ENCODE measurements at places on chromosomes 13 and 19. TPM values are rescaled to one million over a fixed set of nuclear protein-coding genes. Genes with fewer than 3 reads are reported as not detected.

The GGN gene
- total RNA-seq = 0.74 TPM

DNA sequence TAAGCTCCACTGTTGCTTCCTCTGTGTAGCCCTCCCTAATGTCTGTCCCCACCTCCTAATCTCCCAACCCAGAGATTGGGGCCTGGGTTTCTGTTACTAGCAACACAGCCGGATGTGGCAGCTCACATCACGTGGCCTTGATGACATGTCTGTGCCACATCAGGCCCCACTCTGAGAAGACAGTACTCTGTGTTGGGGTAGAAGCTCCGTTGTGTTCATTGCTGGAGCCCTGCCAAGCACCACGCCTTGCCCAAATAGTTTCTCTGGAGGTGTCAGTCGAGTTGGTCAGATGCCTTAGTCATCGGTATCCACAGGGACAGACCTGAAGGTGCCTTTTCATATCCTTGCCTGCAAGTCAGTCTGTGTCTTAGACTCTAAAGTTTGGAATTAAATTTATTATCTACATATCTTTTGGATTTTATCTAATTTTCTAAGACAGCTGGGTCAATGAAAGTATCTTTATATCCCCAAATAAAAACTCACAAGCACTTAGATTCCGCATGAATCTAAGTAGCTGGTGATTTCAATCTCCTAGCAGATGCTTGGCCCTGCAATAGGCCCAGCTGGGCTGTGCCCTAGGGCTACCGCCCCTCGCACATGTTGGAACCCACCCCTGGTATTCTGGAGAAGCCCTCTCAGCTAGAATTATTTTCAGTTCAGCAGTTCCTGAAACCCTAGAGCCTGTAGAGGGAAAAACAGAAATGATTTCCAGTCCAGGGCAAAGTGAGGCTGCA, 204.0 kb upstream of the TSHZ3 start:
- no peak for DNase-seq

DNA sequence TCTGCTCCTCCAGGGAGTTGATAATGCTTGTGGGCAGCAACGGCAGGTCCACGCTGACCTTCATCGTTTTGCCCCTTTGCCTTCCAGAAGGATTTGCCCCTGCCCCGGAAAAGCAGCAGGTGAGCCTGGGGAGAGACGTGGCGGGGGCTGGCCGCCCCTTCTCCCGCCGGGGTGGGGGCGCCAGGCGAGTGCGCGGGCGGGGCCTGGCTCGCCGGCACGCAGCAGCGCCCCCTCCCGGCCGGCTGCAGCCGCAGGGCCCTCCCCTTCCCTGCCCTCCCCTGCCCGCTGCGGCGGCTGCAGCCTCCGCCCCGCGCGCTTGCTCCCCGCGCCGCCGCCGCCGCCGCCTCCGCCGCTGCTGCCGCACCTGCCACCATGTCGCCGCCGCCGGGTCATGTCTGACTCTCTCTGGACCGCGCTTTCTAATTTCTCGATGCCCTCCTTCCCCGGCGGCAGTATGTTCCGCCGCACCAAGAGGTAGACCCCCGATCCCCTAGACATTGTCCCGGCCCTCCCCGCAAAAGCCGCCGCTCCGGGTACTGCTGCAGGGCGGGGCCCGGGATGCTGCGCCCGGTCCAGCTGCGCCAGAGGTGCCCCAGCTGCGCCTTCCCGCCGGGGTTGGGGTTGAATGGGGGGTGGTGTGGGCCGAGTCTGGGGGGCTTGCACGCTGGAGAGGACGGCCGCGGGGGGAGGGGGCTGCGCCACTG, at the start of gene MAST1:
TSS of gene MAST1 (plus strand) at position 334 of the 704 bp plus-strand sequence. CDS start at position 392, 58 bp downstream.
- peak; percentile 68 for DNase-seq

DNA sequence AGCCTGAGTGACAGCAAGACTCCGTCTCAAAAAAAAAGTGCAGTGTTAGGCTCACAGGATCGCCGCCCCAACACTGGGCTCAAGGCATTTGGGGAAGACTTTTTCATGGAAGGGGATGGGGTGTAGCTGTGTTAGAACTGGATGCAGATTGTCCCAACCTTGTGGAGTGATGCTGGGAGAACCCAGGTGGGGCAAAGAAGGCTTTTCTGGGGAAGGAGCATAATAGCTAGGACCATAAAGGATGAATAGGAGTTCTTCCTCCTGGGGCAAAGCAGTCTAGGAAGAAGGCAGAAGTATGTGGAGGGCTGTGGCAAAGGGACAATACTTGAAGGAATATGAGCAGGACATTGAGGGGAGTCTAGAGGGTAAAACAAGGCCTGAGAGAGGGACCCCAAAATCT, 11.2 kb downstream of the TLE6 start:
- no peak for DNase-seq

- no peak for DNase-seq
Observed at GRCh38 chr13:32666990-32667571, 80.8 kb downstream of the PDS5B start.

- no peak for DNase-seq
Observed at GRCh38 chr13:69545551-69545950, 562.1 kb upstream of the ATXN8OS start.

Data from endothelial cell (in vitro differentiated cells).